ENCODE measurements at places on chromosomes 13 and 19.

DNA sequence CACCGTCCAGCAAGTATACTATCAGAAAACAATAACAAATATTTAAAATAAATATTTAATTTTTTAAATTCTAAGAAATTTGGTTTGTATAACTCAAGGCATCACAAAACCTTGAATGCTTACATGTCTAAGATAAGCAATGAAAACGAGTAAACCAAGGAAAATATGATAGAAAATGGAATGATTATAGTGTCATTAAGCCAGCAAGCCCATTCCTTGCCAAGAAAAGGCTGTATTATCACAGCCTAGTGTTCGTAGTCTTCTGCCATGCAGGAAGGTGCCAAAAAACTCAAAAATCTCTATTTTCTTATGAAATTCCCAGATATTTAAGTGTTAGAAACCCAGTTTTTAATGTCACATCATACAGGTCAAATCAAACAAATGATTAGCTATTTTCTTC lies 136.4 kb downstream of the STOML3 start:
- no peak for DNase-seq

DNA sequence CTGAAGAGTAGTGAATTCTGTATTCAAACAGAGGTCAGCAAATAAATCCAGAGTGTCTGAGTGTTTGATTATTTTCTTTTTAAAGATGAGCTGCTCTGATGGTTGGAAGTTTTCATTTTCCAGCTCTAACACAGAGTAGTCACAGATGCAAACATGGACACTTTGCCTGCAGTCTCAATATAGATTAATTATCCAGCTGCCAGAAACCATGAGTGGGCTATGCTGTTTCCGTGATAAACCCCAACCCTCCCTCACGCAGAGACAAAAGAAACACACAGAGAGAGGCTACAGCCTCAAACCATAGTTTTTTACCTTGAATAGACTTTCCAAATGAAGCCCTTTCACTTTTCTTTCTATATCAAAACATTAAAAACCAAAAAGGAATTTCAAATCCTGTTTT lies 884.7 kb downstream of the DIAPH3 start:
- DNase-seq, result no peak

- DNase-seq, result no peak
These were observed 9.4 kb upstream of the CCDC97 start for GRCh38 chr19:41300555-41300954.

DNA sequence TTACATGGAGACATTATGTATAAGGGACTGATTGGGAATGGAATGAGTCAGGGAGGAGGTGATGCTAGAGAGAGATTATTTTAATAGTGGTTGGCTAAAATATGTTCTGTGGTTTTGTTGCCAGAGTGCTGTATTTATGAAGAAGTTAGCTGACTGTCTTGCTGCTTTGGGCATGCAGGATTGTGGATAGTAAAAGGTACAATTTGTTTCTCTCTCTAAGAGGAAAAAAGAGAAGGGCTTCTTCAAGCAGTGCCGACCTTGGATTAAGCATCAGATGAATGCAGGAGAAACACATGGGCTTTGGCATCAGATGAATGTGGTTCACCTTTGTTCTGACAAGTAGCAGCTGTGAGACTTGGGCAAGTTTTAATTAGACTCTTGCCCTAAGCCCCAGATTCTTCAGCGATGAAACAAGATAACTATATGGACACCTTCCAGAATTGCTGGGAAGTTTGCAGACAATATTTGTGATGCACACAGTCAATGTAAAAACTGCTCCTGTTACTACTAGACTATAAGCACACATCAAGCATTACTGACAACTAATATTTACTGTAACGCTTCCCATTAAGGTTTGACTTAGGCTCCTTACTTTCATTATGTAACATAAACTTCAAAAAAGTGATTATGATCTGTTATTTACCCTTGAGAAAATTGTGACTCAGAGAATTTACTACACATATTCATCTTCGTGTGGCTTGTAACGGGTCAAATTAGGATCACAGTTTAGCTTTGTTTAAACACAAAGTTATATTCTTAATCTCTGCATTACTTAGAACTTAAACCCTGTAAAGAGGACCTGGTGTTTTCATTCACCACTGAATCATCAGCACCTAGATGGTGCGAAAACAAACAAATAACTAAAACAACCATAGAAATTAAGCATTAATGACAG lies 824.0 kb downstream of the PCDH9 start:
- DNase-seq, result no peak

DNA sequence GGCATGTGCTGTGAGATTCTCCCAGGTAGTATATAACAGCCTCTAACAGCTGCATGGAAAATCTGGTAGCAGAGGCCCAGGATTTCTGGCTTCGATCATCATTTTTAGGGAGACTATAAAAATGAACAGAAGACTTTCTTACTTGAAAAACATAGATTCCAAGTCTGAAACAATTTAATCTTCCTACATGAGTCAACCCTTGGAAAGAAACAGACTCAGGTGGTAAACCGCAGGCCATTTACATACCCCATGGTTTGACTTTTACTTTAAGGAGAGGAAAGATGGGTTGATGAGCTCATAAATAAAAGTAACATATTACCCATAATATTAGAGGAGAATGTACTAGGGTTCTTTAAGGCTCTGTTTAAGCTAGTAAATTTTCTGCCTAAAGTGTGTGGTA lies 121.6 kb downstream of the CYSLTR2 start:
- no peak for DNase-seq

- no peak for DNase-seq
These were observed 10.1 kb downstream of the PPP6R1 start for GRCh38 chr19:55248704-55249103.

GRCh38 chr19:48090281-48090802 lies 20.3 kb downstream of the PLA2G4C start:
- DNase-seq, result no peak

GRCh38 chr19:56623006-56623405 lies 20.0 kb upstream of the SMIM17 start:
- no peak for DNase-seq

GRCh38 chr19:30719999-30720345 lies 347.8 kb downstream of the ZNF536 start:
- no peak for DNase-seq

DNA sequence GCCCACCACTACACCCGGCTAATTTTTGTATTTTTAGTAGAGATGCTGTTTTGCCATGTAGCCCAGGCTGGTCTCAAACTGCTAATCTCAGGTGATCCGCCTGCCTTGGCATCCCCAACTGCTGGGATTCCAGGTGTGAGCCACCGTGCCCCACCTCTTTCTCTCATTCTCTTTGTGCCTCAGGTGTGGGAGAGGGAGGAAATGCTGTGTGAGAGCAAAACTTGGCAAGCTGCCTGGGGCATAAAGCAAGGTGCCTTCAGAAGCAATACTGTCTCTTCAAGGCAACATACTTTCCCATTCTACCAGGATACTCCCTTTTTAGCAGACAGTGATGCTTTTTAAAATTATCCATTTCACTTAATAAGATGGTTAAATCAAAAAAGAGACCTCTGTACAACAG lies 53.2 kb upstream of the RFC3 start:
- no peak for DNase-seq

DNA sequence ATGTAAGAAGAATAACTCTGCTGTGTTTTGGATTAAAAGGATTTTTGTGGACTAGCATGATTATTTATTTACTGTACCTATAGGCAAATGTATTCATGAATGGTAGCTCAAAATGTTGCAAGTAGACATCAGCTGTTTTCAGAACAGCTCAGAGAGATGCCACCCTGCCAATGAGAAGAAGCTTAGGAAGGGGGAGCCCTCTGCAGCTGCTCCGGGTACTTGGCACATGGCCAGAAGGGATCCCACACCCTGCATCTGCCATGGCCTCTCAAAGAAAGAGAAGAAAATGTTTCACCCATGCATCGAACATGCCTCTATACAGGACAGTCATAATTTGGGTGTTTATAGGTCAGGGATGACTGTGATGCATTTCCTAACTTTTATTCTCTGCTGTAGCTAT lies 30.5 kb upstream of the MBNL2 start:
- DNase-seq, result no peak

- no peak for DNase-seq
These were observed 243.4 kb downstream of the ENOX1 start for GRCh38 chr13:43543331-43543730.

DNA sequence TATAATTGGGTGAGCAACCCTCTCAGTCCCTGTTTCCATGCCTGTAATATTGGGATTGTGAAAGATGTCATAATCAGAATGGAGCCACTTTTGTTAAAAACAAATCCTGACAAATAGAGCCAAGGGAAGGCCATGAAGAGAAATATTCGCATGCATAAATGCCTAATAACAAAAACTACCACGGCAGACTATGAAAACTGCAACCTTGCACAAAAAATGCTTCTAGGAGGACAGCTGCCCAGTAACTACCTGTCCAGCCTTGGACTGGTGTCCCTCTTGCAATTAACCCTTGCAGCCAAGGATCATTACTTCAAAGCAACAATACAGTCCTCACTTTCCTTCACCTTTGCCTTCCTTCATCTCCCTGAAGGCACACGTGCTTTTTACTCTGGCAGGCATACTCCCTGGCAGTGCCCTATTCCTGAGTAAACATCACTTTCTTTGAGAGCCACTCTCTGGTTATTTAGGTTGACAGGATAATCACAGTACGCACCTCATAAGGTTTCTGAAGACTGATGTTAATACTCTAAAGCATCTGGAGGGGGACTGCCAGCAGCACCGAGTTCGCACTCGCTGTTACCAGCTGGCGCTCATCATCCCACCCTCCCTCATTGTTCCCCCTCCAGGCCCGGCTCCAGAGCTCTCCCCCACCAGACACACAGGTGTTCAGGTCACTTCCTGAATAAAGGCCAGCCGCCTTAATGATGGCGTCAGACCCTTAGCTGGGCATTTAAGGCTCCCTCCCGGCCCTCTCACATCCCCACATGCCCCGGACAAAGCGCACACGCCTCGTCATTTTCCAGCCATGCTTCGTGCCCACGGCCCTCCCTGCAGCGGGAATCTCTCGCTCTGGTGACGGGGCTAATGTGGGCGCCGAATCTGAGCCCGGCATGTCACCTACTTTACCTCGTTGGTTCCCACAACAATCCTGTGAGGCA lies 57.3 kb downstream of the CDADC1 start:
- DNase-seq, result no peak

DNA sequence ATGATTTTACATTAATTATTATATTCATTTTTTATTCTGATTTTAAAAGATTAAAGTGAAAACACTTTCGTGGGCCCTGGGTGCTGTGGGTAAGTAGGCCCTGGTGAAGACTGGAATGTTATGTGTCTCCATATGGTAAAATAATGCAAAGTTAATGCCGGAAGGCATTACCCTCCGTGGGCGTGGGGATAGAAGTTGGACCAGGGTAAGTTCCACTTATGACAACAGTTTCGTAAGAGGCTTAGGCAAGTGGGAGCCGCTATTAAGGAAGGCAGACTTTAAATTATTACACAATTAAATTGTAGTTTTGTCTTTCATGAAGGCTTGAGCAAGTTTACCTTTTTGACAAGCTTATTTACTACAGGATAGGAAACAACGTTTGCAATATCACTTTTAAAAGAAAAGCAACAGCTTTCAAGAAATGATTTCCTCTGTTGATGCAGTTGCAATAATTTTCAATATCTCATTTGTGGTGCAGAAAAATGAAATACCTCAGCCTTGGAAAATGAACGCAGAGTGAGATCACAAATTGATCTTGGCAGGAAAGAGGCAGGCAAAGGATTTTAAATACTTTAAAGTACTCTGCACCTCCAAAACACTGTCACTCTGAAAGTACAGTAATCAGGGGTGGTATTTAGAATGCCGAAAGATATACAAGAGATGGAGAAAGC lies 310.6 kb downstream of the DCT start:
- DNase-seq, result no peak

- no peak for DNase-seq
These were observed 11.2 kb downstream of the IL17D start for GRCh38 chr13:20714563-20715329.

GRCh38 chr13:49539746-49540145 lies 44.0 kb downstream of the PHF11 start:
- no peak for DNase-seq

DNA sequence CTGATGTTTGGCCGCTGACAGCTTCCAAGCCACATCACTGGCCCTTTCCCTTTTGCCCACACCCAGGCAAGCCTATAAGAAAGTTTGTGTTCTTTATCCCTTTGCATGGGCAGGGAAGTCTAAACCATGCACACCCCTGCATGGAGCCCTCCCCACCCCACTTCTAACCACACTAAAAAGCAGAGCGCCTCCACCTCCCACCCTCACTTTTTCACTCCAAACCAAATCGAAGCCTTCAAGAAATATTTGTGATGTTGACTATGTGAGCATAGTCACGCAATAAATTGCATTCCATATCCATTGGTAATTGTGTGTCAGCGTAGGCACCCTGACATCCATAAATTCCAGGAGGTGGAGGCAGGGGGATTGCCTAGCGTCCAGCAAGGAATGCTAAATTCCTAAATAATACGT lies 104.4 kb upstream of the LSM14A start:
- DNase-seq, result no peak

DNA sequence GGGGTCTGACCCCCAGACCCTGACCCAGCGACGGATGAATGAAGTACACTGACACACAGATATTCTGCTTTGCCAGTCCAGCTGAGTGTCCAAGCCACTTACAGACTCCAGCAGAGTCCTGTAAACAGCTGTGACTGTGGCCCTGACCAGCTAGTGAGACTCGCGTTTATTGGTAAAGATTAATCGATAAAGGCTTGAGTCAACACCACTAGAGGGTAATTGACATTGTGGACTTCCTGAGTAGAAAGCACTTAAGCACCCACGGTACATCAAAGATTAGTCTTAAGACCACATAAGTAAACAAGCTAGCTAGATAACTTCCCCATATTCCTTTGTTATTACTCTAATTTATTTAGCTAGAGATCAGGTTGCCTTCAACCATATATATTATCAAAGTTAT lies 146.0 kb downstream of the OXGR1 start:
- DNase-seq, result no peak

GRCh38 chr19:32231691-32232090 lies 113.7 kb upstream of the ZNF507 start:
- DNase-seq, result no peak

DNA sequence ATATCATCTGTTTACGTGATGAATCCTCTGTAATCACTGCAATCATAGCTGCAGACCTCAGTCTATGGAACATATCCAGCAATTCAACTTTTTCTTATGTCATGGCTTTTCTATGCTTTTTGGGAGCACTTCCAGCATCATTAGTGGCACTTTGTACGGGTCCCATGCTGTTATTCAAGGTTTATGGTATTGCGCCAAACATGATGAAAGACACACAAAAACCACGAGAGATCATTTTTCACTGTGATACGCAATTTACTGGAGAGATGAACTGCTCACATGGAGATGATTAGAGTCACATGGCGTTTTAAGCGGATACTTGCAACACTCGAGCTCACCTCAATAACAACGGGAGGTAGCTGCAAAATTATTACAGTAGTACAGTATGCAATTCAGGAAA lies 2101.7 kb upstream of the PCDH20 start:
- DNase-seq, result no peak

- no peak for DNase-seq
These were observed 22.1 kb downstream of the LATS2 start for GRCh38 chr13:21039097-21039800.

GRCh38 chr13:29496241-29496712 lies 99.2 kb downstream of the SLC7A1 start:
- DNase-seq, result peak; percentile 5
